ENCODE measurements at places on chromosomes 7 and 10.

- DNase-seq = no peak
Measured at GRCh38 chr7:129354428-129355157, 79.6 kb upstream of the STRIP2 start.

DNA sequence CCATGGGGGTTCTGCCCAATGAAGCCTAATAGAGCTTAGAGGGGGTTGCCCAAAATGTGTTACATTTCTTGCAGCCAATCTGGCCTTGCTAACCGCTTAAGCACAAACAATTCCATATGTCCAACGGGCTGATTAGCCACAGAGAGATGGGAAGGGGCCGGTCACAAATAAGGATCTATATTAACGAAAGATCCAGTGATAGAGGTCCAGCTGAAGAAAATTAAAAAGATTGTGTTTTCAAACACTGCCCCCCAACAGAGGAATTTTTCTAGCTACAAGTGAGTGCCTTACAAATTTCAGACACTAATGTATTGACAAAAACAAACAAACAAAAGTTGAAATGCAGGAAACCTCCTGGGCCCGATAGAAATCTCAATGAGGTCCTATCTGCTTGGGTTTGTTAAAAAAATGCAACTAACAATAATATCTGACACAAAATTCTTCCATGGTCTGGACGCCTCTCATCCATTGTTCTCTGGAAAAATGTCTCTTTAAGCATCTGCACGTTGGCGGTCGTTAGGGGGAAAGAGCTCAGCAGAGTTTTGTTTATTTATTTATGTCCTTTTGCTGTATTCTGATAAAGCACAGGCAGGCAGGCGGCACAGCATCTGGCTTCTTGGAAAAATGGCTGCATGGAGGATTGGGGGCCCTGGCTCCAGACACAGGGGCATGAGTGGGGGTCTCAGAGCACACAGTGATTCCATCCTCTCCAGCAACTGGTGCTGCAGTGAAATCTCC is 402.0 kb downstream of the RPS24 start:
- no peak for DNase-seq

DNA sequence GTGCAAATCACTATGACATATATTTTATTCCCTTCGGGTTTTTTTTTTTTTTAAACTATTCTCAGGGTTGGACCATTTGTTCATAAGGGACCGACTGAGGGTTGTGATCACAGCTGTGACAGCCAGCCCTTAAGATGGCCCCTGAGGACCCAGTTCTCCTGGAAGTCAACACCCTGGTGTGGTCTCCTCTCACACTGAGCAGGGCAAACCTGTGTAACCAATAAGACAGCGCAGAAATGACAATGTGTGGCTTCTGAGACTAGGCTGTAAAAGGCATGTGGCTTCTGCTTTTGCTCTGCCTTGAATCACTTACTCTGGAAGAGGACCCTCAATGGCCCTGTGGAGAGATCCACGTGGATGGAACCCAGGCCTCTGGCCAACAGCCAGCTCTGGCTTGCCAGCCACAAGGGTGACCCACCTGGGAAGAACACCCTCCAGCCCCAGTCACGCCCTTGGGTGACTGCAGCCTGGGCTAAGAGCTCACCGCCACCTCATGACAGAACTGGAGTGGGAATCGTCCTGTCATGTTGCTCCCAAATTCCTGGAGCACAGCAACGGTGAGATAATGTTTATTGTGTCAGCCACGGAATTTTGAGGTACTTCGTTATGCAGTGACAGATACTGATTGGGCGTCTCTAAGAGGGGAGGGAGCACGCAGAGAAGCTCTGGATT is 127.1 kb downstream of the CLEC2L start:
- no peak for DNase-seq

GRCh38 chr10:119479532-119479931 is 63.0 kb downstream of the RGS10 start:
- DNase-seq = no peak

All from activated T-cell treated with anti-CD3 and anti-CD28 coated beads, Interleukin-2, amount 50 U/mL, for 48 hours (primary cell).